ENCODE measurements at places on chromosomes 5 and 9. TPM values are rescaled to one million over a fixed set of nuclear protein-coding genes. Genes with fewer than 3 reads are reported as not detected.

- no peak for DNase-seq
These were observed 104.5 kb upstream of the CHD1 start for GRCh38 chr5:99033014-99033900.

DNA sequence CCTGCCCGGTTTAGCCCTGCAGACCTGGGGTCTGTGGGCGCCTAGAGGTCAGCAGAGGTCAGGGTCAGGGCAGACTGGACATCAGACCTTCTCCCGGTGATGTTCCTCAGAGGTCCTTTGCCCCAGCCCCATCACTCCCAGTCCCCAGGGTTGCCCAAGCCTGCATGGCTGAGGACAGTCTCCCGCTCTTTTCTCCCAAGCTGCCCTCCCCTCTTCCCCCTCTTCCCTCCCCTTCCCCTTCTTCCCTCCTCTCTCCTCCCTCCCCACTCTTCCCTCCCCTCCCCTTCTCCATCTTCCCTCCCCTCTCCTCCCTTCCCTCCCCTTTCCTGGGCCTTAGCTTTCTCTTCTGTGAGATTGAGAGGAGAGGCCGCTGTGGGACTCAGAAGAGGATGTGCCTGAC, 10.4 kb downstream of the LHX3 start:
- DNase-seq: no peak

- peak; percentile 77 for DNase-seq
These were observed 9.4 kb downstream of the RXRA start for GRCh38 chr9:134335486-134336220.

DNA sequence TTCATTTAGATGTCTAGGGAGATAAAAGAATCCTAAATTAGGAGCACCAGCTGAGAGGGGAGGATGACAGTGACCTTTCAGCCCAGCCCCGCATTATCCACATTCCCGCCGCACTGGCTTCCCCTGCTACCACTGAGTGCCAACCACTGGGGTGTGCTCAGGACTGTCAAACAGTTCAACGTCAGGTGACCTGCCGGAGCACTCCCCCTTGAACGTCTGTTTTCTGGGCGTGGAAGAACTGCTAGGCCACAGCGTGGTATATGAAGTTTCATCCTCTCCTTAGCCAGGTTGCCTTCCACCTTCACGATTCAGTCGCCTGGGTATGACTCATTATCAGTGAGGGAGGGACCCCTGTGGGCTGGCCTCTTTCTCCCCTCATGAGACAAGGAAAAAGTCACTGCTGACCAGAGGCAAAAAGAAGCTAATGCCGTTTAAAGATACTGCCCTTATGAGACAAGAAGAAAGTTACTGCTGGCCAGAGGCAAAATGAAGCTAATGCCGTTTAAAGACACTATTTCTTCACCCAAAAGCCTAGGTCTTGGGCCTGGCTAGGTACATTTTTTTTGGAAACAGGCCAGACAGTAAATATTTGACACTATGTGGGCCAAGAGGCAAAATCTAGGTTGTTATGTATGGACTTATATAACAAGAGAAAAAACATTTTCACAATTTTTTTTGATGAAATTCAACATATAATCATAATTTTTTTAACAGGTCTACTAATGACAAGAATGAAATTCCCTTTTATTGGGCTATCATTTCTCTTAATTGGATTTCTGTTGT, 4.6 kb downstream of the NMRK1 start:
- peak; percentile 55 for DNase-seq

DNA sequence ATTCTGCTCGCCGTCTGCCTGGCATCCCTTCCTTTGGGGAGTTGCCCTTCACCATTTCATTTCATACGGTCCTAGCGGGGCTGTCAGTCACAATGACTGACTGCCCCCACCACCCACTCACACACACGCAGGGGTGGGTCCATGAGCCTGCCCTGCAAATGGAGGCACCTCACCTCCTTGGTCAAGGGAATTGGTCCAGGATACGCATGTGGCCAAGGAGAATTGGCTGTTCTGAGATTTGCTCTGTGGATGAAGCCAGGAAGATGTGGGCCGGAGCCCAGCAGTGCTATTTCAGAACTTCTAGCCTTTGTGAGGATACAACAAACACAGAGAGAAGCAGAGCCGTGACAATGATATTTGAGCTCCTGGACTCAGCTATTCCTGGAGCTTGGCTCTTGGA, 17.0 kb downstream of the C1QTNF2 start:
- peak; percentile 66 for DNase-seq

GRCh38 chr9:86843206-86843605, 104.1 kb downstream of the GAS1 start:
- DNase-seq: no peak

GRCh38 chr9:136606687-136607333, 55.9 kb upstream of the EGFL7 start:
- DNase-seq: no peak

GRCh38 chr5:119307170-119307569, 48.6 kb upstream of the TNFAIP8 start:
- no peak for DNase-seq

- DNase-seq: no peak
These were observed 78.0 kb downstream of the CACNA1B start for GRCh38 chr9:137955586-137955985.

DNA sequence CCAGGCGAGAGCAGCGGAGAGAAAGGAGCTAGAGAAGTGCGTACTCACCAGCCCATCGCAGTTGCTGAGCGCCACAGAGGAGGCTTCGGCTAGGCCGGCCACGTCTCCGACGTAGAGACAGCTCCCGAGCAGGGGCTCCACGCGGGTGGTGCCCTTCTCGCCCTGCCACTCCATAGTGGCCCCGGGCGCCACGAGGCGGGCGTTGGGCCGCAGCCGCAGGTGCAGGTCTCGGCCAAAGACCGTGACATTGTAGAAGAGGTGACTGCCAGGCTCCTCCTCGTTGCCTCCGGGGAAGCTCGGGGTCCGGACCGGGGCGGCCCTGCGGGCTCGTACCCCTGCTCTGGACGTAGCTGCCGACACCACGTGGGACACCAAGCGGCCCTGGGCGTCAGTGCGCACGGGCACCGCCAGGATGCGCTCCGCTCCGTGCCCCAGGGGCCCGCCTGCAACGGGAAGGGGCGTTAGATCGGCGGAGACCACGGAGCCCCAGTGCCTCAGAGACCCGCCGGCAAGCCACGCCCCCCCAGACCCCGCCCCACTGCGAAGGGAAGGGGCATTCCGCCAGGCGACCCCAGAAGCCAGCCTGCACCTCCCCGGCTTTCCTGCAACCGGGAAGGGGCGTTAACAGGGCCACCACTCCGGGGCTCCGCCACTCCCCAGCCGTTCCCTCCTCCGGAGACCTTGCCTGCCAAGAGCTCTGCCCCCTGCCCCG, 1.4 kb downstream of the ADAMTS2 start:
- DNase-seq: peak; percentile 65

DNA sequence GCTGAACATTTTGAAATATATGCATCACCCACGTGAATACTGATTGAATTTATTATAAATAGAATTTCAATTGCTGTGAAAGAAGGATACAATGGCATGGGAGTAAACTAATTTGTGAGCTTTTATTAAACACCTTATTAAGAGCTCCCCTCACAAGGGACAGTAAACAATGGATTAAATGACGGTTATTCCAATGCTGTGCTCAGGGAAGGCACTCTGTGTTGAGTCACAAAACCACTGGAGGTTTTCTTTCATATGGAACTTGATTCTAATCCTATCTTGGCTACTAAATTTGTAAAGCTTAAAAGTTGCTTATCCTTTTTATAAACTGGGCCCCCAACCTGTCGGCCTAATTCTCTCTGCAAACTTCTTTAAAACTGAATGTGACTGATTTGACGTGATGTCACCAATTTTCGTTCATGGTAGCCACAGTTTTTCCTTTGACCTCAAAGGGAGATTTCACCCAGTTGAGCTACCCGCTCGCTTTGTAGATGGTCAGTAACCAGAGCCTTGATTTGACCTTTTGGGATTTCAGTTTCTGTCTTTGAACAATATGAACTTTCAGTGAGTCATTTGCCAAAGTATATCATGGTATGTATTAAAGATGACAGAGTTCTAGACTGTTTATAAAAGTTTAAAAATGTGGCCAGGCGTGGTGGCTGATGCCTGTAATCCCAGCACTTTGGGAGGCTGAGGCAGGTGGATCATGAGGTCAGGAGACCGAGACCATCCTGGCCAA, 61.3 kb upstream of the PIK3R1 start:
- DNase-seq: no peak

- DNase-seq: no peak
These were observed 74.7 kb downstream of the PTTG1 start for GRCh38 chr5:160496334-160496733.

- no peak for DNase-seq
These were observed 50.1 kb downstream of the FAM78A start for GRCh38 chr9:131226226-131226625.

DNA sequence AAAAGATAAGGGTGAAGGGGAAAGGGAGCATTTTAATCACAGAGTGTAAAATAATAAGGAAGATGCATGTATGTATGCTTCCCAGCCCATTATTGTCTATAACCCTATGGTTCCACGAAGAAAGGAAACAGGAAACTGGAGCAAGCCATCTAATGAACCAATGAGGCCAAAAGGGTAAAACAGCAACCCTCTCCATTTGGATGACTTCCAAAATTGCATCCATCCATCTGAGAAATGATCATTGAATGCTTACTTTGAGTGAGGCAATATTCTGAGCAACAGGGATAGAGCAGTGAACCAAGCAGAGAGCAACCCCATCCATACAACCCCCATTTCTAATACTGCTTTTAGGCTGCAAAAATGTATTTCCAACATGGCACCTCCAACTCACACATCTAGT, 46.9 kb downstream of the ARL15 start:
- DNase-seq: no peak

- DNase-seq: no peak
These were observed 114.8 kb downstream of the TLE4 start for GRCh38 chr9:79686381-79687130.

GRCh38 chr9:18124760-18125159, 349.2 kb upstream of the ADAMTSL1 start:
- DNase-seq: no peak

GRCh38 chr5:96816411-96816939, 8.7 kb upstream of the ERAP1 start:
- no peak for DNase-seq

DNA sequence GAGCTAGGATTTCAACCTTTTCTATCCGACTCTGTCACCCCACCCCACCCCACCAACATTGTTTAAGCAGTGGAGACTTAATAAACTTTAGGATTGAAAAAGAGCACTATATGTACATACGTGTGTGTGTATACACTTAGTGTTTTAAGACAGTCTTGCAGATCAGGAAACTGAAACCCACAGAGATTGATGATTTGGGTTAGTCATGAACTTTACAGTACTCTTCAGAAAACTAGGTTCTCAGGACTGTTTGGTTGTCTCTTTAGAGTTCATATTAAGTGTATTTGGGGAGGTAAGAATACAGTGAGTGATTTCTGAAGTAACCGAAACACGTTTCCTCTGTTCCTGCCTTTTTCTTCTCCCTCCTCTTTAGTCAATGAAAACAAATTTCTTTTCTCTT, 1043.1 kb downstream of the TLE1 start:
- DNase-seq: no peak

DNA sequence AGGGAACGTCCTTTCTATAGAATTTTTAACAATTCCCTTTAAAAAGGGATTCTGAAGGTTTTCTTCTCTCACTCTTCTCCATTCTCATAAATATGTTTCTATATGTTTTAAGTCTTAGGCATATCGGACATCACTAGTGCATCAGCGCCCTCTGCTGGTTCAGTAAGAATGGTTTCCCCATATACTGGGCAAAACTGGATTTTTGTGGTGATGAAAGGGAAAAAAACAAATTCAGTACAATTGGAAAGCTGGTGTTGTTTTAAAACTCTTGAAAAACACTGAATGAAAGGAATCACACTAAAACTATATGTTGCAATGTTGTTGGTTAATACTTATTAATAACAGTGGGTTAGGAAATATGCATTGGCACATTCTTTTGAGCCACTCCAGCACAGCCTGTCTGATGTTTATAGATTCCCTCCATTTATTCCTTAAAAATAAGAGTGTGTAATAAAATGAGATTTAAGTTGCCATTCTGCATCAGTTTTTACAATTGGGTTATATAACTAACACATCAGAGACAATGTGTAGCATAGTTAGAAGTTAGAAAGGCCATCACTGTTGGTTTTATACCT, 15.8 kb downstream of the CWC27 start:
- peak; percentile 50 for DNase-seq

GRCh38 chr5:59178482-59178881, 595.6 kb downstream of the RAB3C start:
- no peak for DNase-seq

Gene SURF6
- 11.1 TPM for total RNA-seq

Gene SPINK4
- total RNA-seq: not detected

Gene TXNDC8
- not detected for total RNA-seq

Gene PDCD1LG2
- 2.4 TPM for total RNA-seq

Gene BNC2
- 3.9 TPM for total RNA-seq

Gene CER1
- not detected for total RNA-seq

Gene SCGB3A1
- not detected for total RNA-seq

Gene ODF2
- total RNA-seq: 12.0 TPM

Gene PCDHB4
- total RNA-seq: 1.7 TPM

Gene APBA1
- total RNA-seq: 2.0 TPM

Gene CARD9
- 0.78 TPM for total RNA-seq

Gene PRR16
- total RNA-seq: 14.2 TPM

Measured in Right ventricle myocardium superior (tissue), 1 donor.